ENCODE measurements at places on chromosomes 11 and 22.

GRCh38 chr11:99015634-99016454 lies 4.9 kb upstream of the CNTN5 start:
- DNase-seq, result peak; percentile 58

DNA sequence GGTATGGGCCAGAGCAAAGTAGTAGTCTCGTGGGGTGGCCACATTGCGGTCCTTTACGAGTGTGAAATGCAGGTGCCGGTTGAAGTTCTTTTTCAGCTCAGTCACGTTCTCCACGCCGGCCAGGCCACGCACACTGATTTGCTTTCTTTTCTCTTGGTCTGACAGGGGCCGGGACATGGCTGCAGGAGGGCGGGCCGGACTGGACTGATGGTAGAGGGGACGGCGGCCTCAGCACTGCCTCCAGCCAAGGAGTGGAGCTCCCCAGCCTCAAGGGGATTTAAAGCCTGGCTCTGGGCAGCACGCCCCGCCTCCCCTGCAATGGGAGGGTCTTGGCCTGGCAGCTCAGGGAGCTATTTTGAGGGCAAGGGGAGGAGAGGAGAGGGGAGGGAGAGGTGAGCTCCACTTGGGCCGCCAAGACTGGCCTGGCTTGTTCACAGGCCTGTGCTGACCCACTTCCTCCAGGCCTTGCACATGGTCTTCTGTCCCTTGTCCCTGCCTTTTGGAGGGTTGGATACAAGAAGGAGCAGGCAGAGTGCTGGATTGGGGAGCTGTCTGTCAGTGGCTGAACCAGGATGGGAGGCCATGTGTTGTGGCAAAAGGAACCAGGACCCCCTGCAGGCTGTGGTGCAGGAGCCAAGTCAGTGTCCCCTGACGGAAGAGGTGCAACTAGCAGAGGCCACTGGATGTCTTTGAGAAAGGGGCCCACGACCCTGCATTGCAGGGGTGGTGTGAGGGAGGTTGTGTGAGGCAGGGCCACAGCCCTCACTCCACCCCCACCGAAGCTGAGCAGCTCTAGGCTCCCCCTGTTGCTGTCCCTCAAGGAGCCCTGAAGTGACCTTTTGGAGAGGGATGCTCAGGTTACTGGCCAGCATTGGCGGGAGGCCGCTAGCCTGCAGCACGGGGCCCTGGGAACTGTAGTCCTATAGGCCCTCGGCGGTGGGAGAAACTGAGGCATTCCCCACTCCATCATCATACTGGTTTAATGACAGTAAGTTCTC lies at the start of gene PYGM:
Gene PYGM, minus strand, starts transcription at position 253 of the 998 bp plus-strand sequence. Its CDS starts 76 bp downstream, at position 177.
- no peak for DNase-seq

DNA sequence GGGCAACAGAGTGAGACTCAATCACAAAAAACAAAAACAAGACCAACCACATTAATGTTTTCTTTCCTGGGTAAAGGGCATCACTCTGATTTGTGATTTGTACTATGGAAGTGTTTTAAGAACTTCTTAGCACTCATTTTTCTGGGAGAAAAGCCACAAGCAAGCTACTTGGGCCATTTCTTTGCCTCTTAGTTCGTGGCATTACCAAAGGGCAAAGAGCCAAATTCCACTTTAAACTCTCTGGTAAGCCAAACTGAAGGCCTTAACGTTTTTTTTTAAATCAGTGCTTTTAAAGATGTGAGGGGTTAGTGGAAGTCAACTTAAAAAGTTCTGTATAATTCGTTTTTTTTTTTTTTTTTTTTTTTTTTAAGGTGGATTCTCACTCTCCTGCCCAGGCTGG lies 36.9 kb downstream of the CAT start:
- DNase-seq, result no peak

DNA sequence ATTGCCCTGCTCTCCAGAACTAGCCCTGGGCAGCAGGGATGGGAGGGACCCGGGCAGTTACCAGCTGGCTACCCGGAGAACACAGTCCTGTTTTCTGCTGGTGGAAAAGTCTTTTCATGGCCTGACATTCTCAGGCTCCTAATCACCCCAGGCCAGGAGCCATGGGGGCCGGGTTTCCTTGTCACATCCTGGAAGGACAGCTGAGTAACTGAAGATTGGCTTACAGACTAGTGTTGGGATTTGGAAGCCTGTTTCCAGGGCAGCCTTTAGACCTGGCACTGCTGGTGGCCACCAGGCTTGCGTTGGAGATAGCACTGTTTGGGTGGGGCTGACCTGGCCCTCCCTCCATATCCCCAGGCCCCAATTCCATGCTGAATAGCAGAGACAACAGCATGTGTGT lies 349.0 kb downstream of the CTTN start:
- no peak for DNase-seq

- DNase-seq, result no peak
These were observed 68.6 kb downstream of the LRP5 start for GRCh38 chr11:68380786-68381622.

GRCh38 chr11:118607401-118608359 lies at the start of gene PHLDB1:
Gene PHLDB1 (plus strand): TSS chr11:118607615. CDS start chr11:118613837, 6,222 bp downstream.
- DNase-seq, result peak; percentile 66

GRCh38 chr11:124747406-124748099 lies 4.5 kb downstream of the VSIG2 start:
- DNase-seq, result no peak

All from LoVo (cell line).